HS-27A (cell line): ENCODE measurements at places on chromosomes 7 and 10.

DNA sequence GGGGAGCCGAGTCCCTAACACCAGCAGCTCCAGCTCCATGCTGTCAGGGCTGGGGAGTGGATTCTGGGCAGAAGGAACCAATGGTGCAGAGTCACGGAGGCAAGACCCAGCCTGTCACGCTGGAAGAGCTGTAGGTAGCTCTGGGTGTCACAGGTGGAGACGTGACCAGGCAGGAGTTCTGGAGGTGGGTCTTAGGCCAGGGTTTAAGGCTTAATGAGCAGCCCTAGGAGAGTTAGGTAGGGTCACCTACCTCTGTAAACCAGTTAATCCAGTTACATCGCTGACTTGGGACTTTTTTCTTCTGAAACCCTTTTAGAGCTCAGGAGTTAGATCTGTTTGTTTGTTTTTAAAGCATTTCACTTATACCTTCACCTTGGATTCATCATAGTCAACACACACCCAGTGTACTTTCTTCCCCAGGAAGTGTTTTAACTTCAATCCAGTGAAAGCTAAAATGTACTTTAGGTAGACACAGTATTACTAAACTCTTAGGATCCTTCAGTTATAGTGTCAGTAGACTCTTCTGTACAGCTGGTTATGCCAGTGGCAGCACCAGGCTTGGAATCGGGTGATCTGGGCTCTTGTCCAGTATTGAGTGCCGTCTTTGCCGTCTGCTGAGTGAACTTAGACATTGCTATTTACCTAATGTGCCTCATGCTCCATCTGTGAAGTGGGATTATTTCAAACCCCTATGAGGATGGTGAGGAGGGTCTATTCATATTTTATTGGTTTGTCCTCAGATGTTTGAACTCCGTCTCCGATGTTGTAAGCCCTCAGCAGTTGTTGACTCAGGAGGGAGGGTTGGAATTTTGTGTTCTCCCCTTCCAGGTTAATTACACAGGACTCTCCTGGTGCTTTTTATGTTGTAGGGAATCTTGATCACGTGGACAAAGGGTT lies 31.0 kb downstream of the TACR2 start:
- DNase-seq: no peak

- DNase-seq: no peak
These were observed 208.5 kb downstream of the FOXP2 start for GRCh38 chr7:114623146-114623545.

GRCh38 chr7:2710286-2710655 lies 22.3 kb downstream of the AMZ1 start:
- no peak for DNase-seq

DNA sequence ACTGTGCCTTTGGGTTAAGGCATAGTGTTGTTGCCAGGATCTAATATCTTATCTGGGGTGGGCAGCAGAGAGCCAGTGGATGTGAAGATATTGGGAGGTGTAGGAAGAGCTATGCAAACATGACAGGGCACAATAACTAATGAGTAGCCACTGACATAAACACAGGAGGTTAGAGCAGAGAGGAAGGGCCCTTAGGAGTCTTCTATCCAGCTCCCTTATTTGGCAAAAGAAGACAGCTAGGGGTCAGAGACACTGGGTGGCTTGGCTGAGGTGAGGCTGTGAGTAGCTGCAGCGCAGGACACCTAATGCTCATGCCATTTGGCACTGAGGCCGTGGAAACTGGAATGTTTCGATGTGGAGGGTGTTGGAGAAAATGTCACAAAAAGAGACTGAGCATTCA lies 176.3 kb upstream of the TCF7L2 start:
- DNase-seq: no peak

DNA sequence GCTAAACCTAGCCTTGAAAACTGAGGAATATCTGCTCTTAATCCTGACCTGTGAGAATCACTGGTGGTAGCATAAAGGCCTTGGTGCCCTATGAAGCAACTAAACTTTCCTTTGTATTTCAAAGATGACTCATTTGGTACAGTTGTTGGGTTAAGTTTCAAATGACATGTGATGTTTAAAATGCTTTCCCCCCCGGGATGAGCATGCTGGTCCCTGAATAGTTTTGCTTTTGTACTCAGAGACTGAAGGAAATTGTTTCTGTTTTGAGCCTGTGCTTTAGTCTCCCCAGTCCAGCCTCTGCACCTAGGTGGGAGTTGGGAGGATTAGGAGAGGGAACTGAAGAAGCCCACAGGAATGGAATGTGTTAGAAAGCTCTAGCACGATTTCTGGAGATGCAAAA lies 258.9 kb upstream of the NPY start:
- DNase-seq: peak; percentile 17

DNA sequence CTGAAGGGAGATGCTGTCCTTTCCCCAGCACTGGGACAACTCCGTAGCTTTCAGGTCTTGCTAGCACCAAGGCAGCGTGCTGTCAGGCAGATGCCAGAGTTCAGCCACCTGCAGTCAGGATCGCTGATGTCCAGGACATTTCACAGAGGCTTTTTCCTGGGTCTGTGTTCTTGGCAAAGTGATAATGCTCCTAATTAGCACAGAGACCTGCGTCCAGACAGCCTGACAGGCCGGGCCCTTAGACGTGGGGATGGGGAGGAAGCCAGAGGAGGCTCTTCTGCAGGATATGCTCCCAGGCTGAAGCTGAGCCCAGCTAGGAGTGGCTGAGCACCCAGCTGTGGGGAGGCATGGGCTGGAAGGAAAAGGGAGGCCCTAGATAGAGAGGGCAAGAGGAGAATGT lies 82.5 kb upstream of the TBX20 start:
- DNase-seq: no peak

GRCh38 chr10:129741280-129741977 lies 222.6 kb downstream of the EBF3 start:
- no peak for DNase-seq

DNA sequence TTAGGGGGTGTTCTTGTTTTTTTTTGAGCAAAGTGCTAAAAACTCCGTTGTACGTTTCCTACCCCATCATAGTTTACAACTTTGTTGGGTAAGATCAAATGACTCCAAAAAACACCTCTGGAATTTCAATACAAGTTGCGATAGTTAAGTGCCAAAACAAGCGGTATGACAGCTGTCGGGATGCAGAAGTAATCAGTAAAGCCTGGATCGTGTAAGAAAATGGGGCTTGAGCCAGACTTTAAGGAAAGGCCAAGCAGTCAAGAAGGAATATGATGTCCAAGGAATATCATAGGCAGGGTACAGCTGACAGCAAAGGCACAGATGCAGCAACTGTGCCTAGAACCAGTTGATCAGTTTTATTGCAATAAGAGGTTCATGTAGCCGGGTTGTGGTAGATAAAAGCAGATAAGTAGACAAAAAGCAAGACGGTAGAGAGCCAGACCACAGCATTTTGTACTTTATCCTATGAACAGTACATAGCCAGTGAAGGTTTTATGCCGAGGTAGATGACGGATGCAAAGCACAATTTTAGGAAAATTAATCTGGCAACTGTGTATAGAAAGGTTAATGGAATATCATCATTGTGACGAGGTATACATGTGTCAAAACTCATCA lies 45.5 kb downstream of the UBE2H start:
- DNase-seq: no peak

- no peak for DNase-seq
These were observed 19.8 kb downstream of the ZNF775 start for GRCh38 chr7:150398965-150399320.

DNA sequence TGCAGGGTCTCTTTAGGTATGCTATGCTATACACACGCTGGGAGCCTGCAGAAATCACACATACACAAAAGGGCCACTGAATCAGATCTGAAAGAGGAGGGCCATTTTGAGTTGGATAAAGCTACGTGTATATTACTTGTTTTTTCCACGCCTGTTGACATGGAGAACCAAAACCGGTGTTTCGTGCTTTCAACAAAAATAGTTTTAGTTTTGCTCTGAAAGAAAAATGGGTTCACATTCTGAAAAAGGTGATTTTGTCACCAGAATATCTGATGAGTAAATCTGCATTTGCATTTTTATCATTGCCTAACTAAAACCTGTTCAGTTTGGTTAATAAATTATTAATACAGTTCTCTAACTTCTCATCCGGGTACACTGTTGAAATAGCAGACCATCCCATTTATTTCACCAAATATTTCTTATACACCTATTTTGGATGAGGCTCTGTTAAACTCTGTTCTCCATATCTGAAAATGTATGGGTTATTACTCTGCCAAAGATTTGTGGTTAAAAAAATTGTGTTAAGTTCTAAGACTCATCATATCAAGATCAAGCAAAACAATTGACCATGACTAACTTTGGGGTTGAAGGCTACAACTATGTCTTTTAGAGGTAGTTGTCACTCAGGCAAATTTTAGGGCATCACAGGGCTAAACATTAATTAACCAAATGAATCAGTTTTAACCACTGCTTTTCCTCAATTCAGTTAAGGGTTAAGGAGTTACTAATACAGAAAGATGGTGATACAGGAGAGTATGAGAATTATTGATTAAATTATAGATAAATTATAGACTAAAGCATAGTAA lies 101.2 kb upstream of the RPA3 start:
- DNase-seq: no peak

GRCh38 chr7:68977385-68978055 lies 620.8 kb upstream of the AUTS2 start:
- DNase-seq: no peak

GRCh38 chr7:25256333-25256819 lies 28.1 kb upstream of the NPVF start:
- DNase-seq: no peak

DNA sequence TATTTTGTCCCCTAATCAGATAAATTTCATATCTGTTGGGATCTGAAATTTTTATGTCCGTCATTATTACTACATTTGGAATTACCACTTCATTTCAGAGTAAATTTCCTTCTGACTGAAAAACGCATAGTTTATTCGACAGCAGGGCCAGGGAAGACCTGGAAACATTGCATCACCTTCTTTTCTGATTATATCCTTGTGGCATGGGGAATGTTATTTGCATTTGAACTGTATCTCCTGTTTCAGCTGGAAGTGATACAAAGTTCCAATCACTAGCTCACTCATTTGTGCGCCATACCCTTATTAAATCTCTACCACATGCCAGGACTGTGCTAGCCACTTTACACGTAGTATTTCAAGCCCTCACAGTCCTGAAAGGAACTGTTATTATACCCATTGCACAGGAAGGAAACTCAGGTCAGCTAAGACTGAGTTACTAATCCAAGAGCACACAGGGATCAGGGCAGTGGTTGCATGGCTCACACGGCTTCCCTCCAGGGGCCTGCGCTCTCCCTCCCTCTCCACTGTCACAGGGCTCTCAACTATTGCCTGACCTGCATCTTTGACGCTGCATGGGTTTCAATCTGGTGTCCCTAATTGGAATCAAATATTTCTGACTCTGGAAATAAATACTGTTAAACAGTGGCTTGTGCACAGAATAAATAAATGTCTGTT lies 84.4 kb upstream of the NANOS1 start:
- DNase-seq: no peak

- DNase-seq: no peak
These were observed 2.4 kb downstream of the ADRB1 start for GRCh38 chr10:114046087-114046458.

- DNase-seq: no peak
These were observed 70.1 kb downstream of the NPSR1 start for GRCh38 chr7:34728156-34728555.

DNA sequence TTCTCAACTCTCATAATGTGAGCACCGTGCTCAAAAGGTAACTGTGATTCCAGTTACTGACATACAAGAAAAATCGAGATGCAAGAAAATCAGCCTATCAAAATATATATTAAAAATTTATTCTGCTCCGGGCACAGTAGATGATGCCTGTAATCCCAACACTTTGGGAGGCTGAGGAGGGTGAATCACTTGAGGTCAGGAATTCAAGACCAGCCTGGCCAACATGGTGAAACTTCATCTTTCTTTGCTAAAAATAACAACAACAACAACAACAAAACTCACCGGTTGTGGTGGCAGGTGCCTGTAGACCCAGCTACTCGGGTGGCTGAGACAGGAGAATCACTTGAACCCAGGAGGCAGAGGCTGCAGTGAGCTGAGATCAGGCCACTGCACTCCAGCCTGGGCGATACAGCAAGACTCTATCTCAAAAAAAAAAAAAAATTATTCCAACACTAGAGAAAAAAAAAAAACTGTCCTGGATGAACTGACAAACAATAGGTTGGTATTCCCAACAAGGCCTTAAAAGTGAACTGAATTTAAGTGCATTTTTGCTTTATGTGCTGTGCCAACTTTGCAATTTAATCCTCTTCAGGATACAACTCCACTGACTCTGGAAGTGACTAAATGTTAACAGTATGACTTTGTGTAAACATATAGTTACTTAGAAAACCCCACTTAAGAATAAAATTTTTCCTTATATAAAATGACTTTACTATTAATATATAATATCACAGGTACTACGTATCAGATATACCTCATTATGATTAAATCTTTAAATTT lies 51.1 kb downstream of the JMJD1C start:
- DNase-seq: no peak

- DNase-seq: no peak
These were observed 126.6 kb upstream of the LSM8 start for GRCh38 chr7:118057404-118057803.

DNA sequence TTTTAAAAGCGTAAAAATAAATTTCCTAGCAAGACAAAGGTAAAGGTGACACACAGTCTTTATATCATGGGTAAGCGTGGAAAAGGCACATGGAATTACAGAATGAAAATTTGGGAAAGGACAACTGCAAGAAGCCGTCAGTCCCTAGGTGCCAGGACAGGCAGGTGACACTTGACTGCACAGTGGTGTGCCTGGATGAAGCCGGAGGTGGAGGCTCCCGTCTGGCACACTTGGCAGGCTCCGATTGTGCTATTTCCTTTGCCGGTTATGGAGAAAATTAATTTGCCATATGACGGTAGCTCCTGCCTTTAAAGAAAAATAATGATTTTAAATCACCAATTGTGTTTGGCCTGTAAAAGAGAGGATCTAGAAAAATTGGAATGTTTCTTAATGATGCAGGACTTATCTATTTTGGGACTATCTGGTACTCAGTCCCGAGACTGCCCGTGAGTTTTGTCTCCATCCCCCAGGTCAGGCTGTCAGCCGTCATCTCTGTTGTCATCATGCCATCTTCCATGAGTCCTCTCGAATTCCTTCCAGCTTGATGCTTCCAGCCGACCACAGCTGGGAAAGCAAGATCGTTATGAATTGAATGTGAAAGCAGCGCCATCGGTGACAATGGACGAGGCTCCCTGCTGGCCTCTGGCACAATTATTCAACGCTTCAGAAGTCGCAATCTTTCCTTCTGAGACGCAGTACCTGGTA lies 56.2 kb upstream of the MGMT start:
- no peak for DNase-seq

DNA sequence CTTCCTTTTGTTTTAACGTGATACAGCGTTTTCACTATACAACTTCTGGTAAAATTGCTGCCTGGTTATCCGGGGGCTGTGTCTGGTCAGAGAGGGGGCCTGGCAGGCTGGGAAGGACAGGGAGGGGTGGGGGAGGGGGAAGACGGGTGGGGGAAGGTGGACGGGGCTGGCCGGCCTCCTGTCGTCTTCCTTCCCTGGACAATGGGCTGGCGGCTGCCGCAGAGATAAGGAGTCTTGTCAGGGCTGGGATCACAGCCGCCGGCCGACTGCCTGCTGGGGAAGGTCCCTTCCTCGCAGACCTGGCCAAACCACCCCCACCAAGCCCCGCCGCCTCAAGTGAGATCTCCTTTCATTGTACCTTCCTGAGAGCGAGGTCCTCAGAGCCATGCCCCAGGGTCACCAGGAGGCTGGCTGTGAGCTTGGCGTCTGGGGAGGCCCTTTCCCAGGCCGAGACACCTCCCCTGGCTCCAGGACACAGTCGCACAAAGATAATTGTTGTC lies 151.2 kb upstream of the TNRC18 start:
- no peak for DNase-seq
